ENCODE measurements at places on chromosomes 4 and X.

DNA sequence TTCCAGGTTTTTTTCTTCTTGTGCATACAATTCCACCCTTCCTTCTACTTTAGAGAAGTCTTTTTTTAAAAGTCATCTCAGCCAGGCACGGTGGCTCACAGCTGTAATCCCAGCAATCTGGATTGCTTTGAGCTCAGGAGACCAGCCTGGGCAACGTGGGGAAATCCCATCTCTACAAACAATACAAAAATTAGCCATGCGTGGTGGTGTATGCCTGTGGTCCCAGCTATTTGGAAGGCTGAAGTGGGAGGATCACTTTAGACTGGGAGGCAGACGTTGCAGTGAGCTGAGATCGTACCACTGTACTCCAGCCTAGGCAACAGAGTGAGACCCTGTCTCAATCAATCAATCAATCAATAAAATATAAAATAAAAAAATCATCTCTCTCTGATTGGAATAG lies 14.8 kb downstream of the ELOVL6 start:
- DNase-seq = no peak

- DNase-seq = no peak
Measured at GRCh38 chr4:48254381-48255071, 15.1 kb downstream of the TEC start.

- no peak for DNase-seq
Measured at GRCh38 chrX:81232218-81232617, 30.3 kb downstream of the SH3BGRL start.

GRCh38 chr4:105543881-105544280 lies 8.5 kb upstream of the ARHGEF38 start:
- DNase-seq = no peak

GRCh38 chr4:10611673-10612072 lies 72.9 kb downstream of the CLNK start:
- no peak for DNase-seq

DNA sequence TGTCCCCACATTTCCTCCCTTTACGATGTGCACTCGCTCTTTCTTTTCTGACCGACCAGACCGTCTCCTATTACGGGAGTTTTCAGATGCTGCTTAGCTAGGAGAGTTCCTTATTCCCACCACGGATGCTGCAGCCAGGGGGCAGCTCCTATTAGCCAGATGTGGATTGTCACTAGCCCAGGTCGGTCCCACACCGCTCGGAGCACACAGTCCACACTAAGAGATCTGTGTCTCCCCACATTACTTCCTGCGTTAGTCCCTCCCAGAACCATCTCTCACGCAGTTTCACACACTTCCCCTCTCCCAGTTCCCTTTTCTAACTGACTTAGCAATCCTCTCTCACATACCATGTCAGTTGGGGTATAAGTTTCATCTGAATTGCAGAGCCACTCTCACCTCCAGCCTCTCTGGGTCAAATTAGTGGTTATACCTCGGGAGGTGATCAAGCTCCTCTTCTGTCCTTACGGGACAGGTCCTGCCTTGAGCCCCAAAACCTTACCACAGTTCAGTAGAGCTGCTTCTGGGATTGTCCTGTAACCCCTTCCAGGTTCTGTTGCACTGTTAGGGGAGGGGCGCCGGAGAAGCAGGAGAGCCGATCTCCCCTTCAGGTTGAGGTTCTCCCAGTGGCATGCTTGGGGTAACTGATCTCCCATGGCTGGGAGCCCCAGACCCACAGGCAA lies 28.2 kb downstream of the SULT1E1 start:
- DNase-seq = peak; percentile 34

- no peak for DNase-seq
Measured at GRCh38 chr4:8315435-8316250, 46.1 kb downstream of the HTRA3 start.

GRCh38 chr4:36164900-36165630 lies 79.2 kb downstream of the ARAP2 start:
- DNase-seq = no peak

GRCh38 chr4:140851032-140851636 lies 94.9 kb upstream of the TBC1D9 start:
- peak; percentile 64 for DNase-seq

DNA sequence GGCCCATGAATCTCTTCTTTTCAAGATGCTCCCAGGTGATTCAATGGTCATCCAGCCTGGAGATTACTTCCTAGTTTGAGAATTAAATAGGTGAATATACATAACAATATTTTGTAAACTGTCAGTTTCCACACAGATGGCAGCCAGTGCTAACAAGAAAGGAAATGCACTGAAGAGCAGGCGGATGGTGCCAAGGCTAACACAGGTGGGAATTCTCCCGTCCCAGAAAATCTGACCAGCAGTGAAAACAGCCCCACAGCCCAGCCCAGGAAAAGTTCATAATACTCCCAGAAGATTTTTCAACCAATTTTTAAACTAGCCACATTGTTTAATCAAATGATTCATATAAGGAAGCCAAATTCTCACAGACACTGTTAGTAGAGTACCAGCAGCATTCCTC lies 387.2 kb upstream of the GATB start:
- no peak for DNase-seq

- no peak for DNase-seq
Measured at GRCh38 chrX:69152417-69152841, 12.8 kb downstream of the PJA1 start.

GRCh38 chr4:168765322-168765721 lies 244.7 kb downstream of the CBR4 start:
- DNase-seq = no peak

- DNase-seq = peak; percentile 19
Measured at GRCh38 chr4:69881173-69881773, 21.3 kb upstream of the SULT1E1 start.

DNA sequence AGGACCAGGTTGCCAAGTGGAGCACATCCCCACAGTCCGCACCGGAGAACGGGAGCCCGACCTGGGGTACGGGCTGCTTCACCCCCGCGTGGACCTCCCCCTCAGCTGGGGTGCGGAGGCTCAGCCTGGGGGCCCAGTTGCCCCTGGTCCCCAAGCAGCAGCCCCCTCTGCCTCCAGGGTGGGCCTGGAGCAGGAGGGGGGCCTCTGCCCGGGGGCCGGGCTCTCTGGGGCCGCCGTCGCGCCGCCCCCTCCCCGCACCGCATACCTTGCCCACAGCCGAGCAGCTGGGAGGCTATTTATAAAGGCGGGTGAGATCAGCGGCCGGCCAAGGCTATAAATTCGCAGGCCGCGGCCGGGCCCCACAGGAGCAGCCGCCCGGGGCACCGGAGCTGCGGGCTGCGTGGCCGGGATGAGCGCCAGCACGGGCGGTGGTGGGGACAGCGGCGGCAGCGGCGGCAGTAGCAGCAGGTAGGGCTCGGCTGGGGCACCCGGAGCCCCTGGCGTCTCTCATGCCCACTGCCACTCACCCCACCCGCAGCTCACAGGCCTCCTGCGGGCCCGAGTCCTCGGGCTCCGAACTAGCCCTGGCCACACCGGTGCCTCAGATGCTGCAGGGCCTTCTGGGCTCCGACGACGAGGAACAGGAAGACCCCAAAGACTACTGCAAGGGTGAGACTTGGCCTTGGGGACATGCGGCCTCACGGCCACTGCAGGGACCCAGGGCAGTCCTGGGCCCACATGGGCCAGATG lies at the start of gene SRPK3:
SRPK3 (plus strand) TSS at position 364 of the 750 bp plus-strand sequence; CDS start at position 410, 46 bp downstream.
- no peak for DNase-seq

DNA sequence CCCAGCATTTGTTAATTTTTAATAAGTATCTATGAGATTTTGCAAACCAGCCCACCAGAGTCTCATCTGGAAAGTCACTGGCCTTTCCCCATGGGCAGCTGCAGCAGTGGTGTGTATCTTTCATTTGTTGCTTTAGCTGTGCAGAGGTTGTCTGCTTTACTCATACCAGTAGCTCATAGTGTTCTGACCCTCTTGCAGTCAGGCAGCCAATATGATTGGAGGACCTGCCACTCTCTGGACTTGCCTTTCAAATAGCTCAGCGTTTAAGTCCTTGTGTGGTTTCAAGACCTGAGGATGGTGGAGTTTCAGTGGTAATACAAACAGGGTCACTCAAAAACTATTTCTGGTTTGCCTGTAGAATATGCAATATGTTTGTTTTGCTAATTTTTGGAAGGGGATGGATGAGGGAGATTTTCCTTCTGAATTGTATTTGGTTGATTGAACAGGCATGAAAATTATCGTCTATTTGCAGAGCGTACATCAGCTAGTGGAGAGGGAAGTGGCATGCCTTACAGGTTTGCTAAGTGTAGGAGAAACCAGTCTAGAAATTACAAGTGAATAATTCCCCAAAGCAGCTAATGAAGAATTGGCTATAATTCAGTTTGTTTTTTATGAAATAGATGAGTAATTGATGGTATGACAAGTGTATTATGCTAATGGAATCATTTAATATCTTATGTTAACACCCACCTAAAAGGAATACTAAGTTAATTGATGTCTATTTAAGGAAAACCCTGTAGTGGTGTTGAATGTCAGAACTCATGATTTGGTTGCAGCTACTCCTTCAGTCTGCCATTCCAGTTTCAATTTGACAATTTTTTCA lies 8.9 kb downstream of the POLA1 start:
- DNase-seq = peak; percentile 44

DNA sequence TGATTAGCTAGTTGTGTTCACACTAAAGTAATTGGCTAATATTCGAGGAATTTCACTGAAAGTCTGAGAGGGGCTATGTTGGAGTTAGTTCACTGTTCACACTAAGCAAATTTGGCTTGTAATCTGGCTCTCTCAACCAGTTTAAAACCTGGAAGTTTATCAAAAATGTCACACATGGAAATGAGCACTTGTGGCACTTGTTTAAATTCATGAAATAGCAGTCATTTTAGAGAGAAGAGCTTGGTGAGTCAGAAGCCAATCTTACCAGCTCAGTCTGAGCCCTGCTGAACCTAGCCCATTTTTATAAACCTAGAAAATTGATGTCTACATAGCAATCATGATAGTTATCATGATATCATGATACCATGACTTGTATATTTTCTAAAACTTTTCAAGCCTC lies 90.7 kb upstream of the JADE1 start:
- no peak for DNase-seq

- DNase-seq = no peak
Measured at GRCh38 chr4:85790582-85790981, 315.6 kb downstream of the ARHGAP24 start.

- no peak for DNase-seq
Measured at GRCh38 chr4:91288702-91289311, 1015.0 kb upstream of the GRID2 start.

- peak; percentile 24 for DNase-seq
Measured at GRCh38 chr4:125315576-125316400, 1.0 kb downstream of the FAT4 start.

DNA sequence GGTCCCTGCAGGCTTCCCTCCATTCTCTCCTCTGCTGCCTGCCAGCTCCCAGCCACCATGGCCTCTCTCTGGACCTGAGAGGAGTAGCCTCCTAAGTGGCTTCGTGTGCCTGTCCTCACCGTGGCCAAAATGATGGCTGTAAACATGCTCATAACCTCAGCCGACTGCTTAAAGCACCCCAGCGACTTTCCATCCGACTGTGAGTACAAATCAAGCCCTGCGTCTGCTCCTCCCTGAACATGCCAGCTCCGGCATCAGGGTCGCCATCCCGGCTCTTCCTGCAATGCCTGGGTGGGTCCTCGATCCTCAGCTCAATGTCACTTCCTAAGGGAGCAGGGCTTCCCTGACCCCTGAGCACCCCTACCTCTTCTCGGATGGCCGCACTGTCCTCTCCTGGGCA lies 3.3 kb upstream of the SORCS2 start:
- no peak for DNase-seq

DNA sequence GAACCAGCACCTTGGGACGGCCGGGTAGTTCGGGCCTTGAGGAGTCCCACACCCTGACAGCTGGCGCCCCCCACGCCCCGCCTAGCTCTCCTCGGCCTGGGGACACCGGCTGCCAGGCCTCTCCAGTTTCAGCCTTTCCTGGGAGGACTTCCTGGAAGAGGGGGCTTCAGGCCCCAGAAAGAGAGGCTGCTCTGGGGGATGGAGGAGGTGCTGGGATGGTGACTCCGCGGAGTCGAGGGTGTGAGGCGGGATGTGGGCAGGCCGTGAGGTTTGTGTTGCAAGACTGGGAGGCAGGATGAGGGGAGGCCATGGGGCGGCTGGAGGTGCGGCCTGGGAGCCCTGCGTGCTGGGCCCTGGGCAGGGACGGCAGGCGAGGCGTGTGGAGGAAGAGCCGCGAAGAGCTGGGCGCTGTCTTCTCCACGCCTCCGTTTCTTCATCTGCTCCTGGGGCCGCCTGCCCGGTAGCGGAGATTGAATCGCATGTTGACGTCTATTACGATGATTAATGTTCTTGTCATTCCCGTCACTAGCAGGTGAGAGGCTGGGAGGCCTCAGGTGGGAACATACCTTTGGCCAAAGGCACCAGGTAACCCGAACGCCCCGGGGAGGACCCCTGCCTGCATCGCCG lies 918 bp upstream of the FGFRL1 start:
- DNase-seq = no peak

GRCh38 chr4:73912191-73912590 lies 43.0 kb downstream of the CXCL1 start:
- DNase-seq = no peak

DNA sequence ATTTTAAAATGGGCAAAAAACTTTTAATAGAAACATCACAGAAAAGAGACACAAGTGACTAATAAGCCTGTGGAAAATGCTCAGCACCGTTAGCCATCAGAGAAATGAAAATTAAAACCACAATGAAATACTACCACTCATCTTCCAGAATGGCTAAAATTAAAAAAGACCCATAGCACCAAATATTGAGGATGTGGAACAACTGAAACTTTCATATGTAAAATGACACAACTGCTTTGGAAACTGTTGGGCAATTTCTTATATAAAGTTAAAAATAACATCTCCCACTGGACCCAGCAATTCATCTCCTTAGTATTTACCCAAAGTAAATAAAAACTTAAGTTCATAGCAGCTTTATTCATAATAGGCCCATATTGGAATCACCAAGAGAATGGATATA lies 94.2 kb downstream of the TENM3 start:
- no peak for DNase-seq

- DNase-seq = no peak
Measured at GRCh38 chr4:96356591-96357370, 516.9 kb downstream of the PDHA2 start.

GRCh38 chrX:9676306-9676705 lies 89.3 kb downstream of the GPR143 start:
- no peak for DNase-seq

DNA sequence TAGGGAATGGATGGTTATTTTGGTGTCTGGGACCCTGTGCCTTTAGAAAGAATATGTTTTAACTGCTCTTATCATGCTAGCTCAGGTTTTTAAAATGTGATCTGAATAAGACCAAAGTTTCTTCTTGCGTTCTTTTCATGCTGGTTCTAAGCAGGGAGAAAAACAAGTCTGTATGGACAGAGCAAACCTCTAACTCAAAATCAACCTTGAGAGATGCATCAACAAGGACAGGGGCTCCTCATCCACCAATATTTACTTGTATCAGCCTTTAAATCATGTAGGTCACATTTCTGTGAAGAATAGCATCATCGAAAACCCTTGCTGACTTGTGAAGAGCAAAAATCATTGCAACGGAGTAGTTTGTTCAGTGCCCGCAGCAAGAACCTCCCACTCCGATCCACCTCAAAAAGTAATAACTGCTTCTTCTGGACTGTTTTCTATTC lies 1.2 kb downstream of the ATP10D start:
- DNase-seq = no peak
